ENCODE measurements at places on chromosomes 6 and 20.

- no peak for DNase-seq
Measured at GRCh38 chr6:170082531-170083187, 208.2 kb downstream of the DLL1 start.

GRCh38 chr6:55512904-55513303 is 66.1 kb downstream of the HMGCLL1 start:
- DNase-seq, result no peak

GRCh38 chr6:149130090-149130489 is 187.4 kb upstream of the TAB2 start:
- no peak for DNase-seq

GRCh38 chr6:37860226-37860839 is 40.8 kb downstream of the ZFAND3 start:
- peak; percentile 23 for DNase-seq

- DNase-seq, result no peak
Measured at GRCh38 chr6:40536442-40536841, 50.7 kb downstream of the LRFN2 start.

GRCh38 chr6:11085758-11086435 is 7.7 kb upstream of the SMIM13 start:
- DNase-seq, result no peak

DNA sequence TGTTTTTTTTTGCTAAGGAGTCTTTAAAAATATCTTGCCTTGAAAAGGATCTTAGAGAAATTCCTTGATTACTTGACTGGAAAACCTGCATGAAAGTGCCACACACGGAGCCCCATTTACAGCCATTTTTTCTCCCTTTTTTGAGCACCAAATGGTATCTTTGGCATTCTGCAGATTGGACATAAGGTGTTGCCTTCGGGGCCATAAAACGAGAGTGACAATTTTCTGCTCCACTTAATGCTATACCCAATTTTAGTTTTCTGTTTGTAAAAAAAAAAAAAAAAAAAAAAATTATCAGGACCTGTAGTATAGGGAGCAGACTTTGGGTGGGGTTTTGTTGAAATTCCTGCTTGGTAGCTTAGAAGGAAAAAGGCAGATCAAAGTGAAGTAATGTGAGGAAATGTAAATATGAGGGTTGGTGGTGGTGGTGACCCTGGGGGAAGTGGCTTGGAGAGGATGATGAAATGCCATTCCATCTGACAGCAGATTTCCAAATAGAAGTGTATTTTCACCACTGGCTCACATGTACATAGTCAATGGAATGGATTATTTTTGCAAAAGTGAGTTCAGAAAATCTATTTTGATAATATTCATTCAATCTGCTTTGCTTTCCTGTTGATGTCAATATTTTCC is 212.1 kb upstream of the SOX4 start:
- no peak for DNase-seq

GRCh38 chr6:46453216-46453615 is 38.0 kb downstream of the RCAN2 start:
- DNase-seq, result peak; percentile 79

DNA sequence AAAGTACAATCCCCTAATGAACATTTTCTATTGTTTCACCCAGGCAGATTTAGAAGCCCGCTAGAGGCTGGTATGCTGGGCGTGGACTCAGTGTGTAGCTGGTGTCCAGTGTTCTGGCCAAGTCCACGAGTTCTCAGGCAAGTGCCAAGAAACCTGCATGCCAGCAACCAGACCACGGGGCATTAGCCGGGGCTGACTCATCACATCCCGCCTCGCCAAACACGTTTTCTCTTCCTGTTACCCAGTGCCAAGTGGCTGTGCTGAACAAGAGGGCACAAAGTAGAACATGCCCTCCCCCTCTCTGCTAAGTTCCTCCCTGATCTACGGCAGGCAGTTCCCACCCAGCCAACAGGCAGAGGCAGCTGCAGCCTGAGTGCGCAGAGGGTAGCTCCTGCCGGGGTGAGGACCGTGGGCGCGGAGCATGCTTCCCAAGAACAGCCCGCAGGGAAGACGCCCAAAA is 29.6 kb downstream of the RAMACL start:
- peak; percentile 92 for DNase-seq

GRCh38 chr6:5435449-5435848 is 174.1 kb downstream of the FARS2 start:
- DNase-seq, result no peak

GRCh38 chr6:33744895-33745546 is 1.7 kb downstream of the IP6K3 start:
- DNase-seq, result no peak

All from fibroblast of the conjunctiva (primary cell).